ENCODE measurements at places on chromosomes 11 and 22.

GRCh38 chr11:61930933-61931332, 13.6 kb upstream of the RAB3IL1 start:
- DNase-seq: no peak

DNA sequence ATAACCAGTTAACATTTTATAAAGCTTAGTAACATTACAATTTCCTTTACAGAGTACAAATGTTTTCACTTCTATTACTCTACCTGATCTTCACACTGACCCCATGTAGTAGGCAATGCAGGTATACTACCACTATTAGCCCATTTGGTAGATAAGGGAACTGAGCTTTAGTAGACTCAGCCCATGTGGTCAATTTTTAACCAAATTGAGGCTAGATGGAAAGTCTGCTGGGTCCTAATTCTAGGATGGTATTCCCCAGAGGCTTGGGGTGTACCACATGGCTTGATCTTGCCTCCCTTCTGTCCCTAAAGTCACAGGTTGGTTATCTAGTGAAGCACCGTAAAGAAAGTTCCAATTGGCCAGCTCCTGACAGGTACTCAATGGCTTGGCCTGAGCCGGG, 48.2 kb downstream of the NRXN2 start:
- no peak for DNase-seq

- DNase-seq: no peak
Measured at GRCh38 chr11:16468735-16469453, 112.5 kb upstream of the SOX6 start.

DNA sequence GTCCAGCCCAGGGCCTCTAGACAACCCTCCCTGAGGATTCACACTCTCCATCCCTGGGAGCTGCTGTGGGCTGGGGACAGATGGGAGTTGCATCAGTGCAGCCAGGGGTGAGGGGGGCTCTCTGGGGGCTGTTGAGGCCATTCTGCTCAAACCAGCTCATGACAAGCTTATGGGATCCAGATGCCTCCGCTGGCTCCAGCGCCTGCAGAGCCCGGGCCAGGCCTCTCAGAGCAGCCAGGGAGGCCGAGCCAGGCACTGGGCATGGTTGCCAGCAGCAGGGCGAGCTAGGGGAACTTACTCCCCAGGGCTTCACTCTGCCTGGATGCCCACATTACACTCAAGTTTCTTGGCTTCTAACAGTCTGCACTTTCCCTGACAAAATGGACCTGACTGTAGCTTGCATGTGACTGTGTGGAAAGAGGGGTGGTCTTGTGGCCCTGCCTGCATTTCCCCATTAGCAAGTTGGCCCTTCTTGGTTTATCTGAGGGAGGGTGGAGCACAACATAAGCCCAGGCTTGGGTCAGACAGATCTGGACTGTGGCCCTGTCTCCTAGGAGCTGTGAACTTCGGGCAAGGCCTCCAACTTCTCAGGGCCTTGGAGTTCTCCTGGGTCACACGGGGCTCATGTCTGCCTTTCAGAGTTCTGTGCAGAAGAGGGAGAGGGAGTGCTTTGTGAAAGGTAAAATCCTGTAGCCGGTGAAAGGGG, 34.5 kb upstream of the CYB5R3 start:
- DNase-seq: no peak

- no peak for DNase-seq
Measured at GRCh38 chr11:7498193-7498592, 12.9 kb downstream of the OLFML1 start.

DNA sequence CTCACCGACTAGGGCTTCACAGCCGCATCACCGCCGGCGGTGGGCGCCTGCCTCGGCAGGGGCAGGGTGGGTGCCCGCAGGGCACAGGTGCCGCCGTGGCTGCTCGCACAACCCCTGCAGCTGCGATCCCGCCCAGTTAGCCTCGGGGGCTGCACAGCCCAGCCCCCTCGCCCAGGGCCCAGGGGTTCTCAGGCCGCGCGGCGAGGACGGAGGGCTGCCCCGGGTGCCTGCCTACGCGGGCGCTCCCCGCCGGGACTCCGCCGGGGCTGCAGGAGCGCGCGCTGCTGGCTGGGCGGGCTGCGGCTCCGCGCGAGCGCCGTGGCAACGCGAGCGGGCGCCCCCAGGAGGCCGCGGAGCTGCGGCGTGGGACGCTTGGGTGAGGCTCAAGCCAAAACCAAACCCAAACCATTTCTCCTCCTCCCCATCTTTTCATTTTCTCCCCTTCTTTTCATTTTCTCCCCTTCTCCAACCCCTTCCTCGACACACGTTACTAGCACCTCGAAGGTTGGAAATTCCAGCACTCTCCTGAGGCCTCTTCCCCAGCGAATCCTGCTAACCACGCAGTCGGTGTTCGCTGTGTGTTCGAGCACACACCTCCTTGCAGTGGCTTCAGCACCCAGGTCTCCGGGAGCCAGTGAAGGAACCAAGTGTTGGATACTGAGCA, at the start of gene MICAL3:
Gene MICAL3, minus strand, starts transcription at position 286 of the 664 bp plus-strand sequence. CDS start 117,749 bp downstream, outside the sequence.
- no peak for DNase-seq

DNA sequence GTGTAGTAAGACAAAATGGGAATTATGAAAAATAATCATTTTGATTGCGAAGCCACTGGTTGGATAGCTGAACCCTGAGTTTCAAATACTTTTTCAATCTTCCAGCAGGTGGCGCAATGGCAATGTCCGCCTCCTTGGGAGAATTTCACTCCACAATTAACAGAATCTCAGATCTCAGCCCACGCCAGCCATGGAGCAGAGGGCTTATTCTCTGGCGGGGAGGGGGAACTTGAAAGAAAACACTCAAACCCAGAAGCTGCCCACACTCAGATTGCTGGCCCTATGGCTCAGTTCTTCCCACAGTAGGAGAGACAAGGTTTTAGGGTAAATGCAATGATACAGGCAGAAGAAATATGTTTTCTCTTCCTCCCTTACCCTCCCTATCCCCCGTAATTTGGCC, 38.7 kb upstream of the RCN1 start:
- DNase-seq: peak; percentile 15

DNA sequence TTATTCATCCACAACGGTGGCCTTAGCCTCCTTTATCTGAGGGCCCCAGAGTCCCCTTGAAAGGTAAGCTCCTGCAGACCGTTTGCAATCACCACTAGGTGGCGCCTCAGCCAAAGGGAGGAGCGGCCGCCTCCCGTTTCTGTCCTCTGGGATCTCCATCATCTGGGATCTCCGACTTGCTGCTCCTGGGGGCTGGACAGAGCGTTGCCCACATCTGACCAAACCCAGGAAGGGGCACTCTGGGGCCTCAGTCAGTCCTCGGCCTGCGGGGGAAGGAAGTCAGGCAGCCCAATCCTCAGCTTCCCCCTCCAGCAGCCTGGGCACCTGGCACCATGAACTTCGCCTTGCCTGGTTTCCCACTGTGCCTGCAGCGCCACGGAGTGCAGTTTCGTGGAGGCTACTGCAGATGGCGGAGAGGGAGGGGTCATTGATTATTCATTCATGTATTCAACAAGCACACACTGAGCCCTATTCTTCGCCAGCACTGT, 23.5 kb downstream of the TP53I11 start:
- peak; percentile 39 for DNase-seq

- no peak for DNase-seq
Measured at GRCh38 chr11:56066980-56067379, 26.1 kb upstream of the OR8I2 start.

- no peak for DNase-seq
Measured at GRCh38 chr11:77630157-77630710, 7.4 kb downstream of the CLNS1A start.

DNA sequence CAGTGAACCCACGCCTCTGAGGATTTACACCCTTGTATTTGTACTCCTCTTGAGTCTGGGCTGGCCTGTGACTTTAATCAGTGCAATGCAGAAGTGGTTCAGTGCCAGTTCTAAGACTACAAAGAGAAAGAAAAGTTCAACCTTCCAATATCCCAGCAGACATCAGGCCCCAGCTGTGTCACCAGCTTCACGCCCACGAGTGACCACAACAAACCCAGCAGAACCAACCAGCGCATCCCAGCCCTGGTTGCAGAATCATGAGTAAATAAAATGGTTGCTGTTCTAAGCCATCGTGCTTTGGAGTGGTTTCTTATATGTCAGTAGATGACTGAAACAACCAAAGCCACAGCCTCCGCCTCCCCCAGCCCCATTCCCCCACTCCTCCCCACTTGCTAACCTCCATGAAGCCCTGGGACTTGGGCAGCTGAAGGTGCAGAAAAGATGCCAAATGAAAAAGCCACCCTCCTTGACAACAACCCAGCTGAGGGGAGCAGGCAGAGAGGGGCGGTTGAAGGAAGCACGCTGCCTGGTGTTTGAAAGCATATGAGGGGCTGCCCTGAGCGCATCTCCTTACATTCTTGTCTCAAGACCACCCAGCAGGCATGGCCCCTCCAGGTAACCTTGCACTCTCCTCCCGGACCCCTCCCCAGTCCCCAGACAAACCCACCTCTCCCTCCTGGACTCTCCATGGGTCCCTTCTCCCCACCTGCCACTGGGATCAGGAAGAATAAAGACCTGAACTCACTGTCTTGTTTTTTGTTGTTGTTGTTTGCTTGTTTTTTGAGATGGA, 20.9 kb downstream of the TSKU start:
- no peak for DNase-seq

GRCh38 chr11:100948936-100949335, 180.7 kb downstream of the PGR start:
- no peak for DNase-seq

GRCh38 chr11:35539781-35540281, 14.4 kb upstream of the PAMR1 start:
- no peak for DNase-seq

DNA sequence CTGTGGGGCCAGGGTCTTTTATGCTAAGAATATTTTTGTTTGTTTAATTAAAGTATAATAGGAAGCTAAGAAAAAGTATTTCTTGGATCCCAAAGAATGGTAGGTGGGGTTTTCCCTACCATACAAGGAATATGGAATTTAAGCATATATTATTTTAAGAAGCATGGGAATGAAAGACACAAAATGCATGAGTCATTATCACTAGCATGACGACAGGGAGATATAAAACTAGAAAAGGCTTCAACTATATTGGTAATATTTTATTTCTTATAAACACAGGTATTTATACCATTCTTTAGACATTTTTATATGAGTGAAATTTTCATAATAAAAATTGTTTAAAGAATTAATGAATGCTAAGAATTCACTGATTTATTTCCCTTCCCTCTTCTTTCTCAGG, 39.3 kb upstream of the SOX6 start:
- DNase-seq: no peak

DNA sequence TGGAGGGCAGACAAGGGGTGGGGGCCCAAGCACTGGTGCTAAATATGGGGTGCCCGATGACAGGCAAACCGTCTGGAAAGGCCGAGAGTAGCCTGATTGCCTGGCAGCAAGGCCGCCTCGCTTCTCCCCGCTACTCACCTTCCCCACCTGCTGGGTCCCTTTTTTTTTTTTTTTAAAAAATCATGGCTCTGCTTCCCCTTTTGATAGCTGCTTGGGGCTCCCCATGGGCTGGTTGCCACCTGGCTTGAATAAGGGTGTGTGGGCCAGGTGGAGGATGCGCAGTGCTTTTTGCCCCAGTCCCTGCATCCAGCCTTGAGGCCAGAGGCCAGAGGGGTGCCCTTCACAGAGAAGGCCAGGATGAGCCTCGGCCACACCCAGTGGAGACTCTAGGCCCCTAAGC, 112.0 kb downstream of the ST3GAL4 start:
- DNase-seq: no peak

GRCh38 chr11:15695096-15695721, 580.5 kb downstream of the INSC start:
- DNase-seq: no peak

DNA sequence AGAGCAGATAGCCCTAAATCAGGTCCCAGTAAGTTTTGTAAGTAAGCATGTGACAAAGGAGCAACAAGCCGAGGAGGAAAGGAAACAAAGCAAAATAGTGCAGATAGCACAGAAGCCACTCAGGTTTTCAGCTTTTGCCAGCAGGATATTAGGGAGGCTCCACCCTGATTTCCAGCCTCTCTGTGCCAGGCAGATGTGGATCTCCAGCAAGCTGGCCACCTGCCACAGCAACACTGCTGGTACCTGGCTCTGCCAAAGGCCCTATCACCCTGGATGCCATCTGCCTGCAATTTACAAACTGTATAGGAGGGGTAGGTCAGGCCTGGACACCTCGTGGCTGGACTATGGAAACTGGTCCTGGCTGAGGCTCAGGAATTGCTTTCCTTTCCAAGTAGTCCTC, 12.2 kb upstream of the NNMT start:
- DNase-seq: no peak

DNA sequence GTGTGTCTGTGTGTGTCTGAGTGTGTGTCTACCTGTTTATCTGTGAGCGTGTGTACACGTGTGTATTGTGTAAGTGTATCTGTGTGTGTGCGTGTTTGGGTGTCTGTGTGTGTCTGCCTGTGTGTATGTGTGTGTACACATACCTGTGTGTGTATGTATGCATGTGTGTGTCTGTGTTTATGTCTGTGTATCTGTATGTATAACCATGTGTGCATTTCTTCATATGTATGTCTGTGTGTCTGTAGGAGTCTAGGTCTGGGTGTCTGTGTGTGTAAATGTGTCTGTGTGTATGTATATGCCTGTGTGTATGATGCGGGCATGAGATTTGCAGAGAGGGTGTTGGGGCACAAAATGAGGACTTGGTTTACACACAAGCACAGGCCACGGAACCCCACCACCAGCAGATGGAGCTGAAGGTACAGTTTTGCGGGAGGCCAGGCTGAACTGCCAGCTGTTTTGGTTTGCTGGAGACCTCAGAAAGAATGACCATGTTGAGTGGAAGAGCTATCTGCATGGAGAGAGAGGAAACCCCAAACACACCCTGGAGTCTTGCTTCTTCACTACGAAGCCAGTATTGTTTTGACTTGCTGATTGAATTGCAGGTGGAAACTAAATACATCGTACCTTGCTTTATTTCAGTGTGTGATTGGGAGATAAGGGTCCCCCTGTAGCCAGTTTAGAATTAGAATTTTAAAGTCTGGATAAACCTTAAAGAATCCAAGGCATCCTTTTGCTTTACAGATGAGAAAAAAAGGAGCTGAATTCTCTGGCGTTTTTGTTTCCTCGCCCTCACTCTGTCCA, 497.2 kb downstream of the NTM start:
- DNase-seq: peak; percentile 81

GRCh38 chr22:29385748-29386147, 2.6 kb downstream of the AP1B1 start:
- no peak for DNase-seq

GRCh38 chr11:66547662-66548009, 933 bp downstream of the ACTN3 start:
- no peak for DNase-seq

All from AG04450 (cell line).